ENCODE measurements at places on chromosomes 6 and 20.

- peak; percentile 47 for DNase-seq
Measured at GRCh38 chr20:58888521-58889333, 36.2 kb downstream of the GNAS start.

- no peak for DNase-seq
Measured at GRCh38 chr6:80541181-80541580, 434.7 kb downstream of the BCKDHB start.

DNA sequence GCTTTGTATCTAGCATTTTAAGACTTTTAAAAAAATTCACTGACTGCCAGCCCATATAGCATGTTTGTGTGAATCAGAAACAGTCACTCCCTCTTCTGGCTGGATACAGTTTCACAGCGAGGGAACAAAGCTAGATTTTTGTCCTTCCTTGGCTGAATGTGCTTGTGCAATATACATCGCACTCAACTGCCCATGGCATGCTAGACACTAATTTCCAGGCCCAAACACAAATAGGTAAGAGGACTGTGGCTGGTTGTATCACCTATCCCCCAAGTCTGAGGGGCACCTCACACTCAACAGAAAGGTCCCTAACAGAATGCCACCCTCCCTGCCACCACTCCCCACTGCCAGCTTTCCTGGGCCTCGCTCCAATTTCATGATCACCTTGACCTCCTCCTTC, 16.2 kb upstream of the BLCAP start:
- DNase-seq = no peak

DNA sequence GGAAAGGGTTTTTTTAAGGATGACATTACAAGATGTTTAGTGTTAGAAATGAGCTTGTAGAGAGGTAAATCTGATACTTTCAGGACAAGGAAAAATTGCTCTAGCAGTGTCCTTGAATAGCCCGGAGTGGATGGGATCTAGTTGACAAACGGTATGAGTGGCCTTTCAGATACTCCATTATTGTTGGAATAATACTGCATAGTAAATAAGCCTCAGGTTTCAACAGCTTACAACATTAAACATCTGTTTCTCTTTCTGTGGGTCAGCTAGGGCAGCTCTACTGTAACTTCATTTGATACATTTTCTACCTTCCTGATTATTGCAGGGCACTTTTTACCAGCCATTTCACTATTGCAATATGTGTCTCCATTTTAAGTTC, 118.0 kb downstream of the B3GAT2 start:
- DNase-seq = no peak

- no peak for DNase-seq
Measured at GRCh38 chr6:112086744-112087135, 542 bp downstream of the TUBE1 start.

DNA sequence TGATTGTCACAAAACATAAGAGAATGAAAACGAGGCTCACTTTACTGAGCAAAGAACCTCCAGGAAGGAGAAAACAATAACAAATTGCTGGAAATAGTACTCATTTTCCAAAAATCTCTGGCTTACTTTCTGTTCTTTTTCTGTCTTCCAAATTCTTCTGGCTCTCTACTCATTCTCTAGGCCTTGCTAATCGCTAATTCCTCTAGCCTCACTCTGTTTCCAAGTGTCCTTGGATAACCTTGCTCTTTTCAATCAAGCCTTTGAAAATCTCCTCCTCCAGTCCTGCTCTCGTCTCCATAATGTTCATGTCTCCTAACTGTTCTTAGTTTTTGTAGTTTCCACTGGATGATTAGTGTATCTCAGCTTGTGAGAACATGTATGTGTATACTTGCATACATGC, 96.2 kb upstream of the MAP7 start:
- DNase-seq = no peak

DNA sequence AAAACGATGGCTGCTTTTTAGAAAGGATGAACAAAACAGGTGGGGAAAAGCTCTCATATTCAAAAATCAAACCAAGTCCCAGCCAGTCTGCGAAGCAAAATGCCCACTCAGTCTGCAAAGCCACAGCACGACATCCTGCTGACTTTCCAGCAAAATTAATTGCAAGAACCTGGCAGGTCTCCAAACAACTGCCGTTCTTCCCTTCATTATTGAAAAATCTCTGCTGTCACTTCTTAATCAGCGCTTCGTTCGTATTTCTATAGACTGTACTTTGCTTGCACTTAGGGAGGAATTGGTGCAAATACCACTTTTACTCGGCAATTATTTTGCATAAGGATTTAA, 222.4 kb downstream of the CBLN4 start:
- no peak for DNase-seq

- DNase-seq = no peak
Measured at GRCh38 chr6:21953831-21954801, 342.7 kb downstream of the PRL start.

DNA sequence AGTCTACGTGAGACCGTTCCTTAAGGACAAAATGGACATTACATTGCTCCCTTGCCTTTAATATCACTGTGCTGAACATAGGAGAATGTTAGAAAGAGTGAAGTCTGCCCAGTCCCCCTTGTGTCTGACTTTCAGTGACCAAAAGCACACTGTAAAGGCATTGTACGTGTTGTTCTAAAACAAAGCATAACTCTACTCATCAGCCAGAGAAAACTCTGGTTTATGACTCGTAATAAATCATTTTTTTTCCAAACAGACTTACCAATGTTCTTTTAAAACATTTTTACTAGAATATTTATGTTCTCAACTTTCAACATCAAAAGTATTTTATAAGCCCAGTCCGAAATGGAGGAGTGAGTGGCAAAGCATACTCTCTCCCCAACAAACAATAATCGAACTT, 262.5 kb downstream of the GJA1 start:
- no peak for DNase-seq

DNA sequence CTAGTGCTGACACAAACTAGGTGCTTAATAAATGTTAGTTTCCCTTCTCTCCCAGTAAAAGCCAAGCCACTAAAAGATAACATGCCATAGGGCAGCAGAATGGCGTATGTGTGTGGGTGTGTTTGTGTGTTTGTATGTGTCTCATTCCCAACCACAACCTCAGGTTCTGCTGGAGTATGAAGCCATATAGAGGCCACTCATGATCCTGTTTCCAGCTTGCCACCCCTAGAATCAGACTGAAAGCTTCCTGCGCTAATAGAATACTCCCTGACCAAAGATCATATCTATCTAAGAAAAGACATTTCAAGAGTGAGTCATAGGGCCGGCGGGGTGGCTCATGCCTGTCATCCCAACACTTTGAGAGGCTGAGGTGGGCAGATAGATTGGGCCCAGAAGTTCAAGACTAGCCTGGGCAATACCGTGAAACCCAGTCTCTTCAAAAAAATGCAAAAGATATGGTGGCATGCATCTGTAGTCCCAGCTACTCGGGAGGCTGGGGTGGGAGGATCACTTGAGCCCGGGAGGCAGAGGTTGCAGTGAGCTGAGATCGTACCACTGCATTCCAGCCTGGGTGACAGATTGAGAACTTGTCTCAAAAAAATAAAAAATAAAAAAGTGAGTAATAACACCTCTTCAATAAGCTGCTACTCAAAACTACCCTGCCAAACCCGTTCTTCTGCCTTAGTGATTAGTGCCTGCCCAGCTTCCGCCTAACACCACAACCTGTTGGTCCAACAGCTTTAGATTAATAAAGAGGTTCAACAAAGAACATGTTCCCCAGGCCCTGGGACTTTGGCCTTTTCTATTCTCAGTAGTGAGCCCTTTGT, 11.8 kb upstream of the SNRPC start:
- no peak for DNase-seq

DNA sequence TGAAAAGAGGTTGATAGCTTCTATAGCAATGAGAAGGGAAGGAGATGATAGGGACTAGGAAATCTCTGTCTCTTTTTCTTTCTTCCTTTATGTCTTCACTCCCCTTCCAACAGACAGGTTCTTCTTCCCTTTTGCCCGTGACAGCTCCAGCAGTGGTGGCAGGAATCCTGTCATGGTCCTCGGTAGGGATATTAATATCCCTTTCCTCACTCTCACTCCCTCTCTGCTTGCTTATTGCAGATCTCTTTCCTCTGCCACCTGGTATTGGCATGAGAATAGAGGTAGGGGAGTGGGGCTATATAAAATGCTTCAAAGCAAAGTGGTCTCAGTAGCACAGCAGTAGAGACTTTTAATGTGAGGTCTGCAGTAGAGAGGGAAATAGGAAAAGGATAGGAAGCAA, 19.7 kb downstream of the RAD21L1 start:
- no peak for DNase-seq

DNA sequence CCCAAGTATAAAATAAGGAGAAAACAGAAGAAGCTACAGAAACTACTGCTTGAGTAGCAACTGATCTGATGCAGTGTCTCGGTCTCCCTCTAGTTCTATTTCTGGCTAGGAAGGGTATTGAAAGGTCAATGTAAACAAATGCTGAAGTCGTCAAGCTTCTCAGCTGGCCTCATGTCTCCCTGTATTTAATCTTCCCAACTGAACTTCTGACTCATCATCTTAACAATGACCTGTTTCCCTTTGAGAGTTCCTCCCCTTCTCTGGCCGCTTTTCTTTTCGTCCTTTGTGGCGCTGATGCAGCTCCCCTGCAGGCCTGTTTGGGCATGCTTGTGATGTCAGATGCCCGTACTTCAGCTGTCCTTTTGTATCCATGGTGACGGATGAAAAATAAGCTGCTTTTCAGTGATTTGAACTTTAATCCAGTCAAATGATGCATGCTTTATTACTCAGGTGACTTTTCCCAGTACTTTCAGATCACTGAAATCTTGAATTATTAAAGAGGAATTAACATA, 7.8 kb upstream of the LCA5 start:
- DNase-seq = peak; percentile 51

DNA sequence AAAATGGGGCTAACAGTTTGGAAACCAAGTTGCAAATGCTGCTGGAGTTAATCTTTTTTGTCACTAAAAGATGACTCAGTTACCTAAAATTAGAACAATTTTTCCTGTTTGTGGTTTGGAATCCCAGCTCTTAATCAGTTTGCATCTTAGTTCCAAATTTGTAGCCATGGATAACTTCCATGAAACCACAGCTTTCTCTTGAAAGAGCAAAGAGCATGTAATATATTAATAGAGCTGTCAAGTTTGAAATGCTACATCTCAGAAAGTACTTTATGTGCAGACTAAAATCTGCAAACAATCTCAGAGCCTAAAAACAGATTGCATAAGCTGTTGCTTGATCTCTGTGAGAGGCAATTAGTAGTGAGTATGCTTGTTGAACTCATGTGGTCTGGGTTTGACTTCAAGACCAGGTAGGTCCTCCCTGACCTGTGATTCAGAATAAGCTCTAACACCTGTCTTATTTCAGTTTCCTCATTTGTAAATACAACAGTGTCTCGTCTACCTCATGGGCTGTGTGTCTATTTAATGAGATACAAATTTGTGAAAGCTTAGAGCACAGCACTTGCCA, 23.5 kb downstream of the DHX35 start:
- DNase-seq = no peak

- no peak for DNase-seq
Measured at GRCh38 chr20:15890407-15890982, 682.8 kb downstream of the KIF16B start.

GRCh38 chr6:72446430-72446829, 175.4 kb upstream of the KCNQ5 start:
- no peak for DNase-seq

DNA sequence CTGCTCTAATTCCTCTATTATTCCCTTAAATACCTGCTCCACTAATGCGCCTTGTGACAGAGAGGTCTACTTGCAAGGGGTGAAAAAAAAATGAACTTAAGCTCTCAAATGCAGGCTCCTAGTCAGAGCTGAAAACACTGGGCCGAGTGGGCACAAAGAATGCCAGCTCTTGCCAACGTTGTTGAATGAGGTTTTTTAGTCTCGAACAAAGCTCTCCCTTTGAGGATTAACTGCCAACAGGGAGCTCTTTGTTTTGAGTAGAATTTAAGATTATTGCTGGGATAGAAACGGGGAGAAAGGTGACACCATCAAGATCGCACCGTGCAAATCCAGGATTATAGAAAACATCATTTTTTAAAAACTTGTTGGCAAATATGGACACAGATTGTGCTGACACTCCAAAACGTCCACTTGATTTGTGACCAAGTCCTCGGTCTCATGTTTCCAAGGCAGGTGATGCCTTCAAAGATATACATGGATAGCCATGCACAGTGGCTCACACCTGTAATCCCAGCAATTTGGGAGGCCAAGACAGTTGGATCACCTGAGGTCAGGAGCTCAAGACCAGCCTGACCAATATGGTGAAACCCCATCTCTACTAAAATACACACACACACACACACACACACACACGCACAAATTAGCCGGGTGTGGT, 163.2 kb downstream of the BMP7 start:
- DNase-seq = no peak

GRCh38 chr6:33578164-33578563, 1.9 kb downstream of the BAK1 start:
- DNase-seq = no peak

DNA sequence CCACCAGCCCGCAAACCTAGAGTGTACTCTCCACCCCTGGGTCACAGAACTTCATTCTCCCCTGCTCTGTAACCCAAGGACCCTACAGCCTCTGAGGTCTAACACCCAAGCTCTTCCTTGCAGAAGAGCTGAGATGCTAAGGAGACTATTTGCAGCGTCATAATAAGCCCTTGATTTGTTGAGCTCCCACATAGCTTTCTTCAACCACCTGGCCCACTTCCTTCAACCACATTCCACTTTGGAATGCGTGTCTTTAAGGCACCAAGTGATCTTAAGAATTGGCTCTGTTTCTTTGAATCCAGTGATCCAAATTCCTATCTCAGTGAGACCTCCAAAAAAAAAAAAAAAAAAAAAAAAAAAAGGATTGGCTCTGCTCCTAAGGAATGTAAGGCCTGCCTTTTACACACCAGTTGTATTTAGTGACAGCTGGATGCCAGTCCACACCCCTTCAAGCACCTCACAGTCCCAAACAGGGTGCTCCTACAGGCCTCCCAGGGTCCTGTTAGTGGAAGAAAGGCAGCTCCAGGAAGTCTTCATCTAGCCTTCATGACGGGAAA, 106.2 kb downstream of the UBE3D start:
- no peak for DNase-seq

DNA sequence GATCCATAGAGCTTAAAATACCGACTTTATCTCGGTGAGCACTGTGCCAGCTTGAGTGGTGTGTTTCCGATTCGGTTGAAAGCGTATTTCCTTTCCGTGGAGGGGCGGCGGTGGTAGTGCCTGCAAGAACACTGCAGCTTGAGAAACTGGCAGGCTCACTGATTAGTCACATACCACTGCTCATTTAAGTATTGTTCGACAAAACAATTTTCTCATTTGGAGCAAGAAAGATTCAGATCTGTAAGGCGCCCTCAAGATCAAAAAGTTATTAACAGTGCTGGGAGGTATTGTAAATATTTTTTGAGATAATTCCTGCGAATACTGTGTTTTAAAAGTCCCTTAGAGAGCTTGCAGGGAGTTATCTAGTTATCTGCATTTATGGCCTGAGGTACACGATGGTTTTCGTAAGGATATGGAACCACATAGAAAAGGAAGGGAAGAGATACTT, 1.3 kb downstream of the MAPK14 start:
- DNase-seq = no peak

GRCh38 chr6:168678588-168678987, 237.6 kb downstream of the SMOC2 start:
- no peak for DNase-seq

DNA sequence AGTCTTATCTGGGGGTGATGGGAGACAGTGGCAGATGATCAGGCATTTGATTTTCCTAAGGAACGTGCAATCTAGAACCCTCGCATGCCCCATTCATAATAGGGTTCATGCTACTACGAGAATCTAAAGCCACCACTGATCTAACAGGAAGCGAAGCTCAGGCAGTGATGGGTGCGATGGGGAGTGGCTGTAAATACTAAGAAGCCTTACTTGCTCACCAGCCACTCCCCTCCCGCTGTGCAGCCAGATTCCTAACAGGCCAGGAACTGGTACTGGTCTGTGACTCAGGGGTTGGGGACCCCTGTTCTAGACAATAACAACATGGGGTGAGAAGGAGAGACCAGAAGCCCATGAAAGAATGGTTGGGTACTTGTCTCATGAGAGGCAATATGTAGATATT, 4.5 kb downstream of the TREML4 start:
- no peak for DNase-seq
